ENCODE measurements at places on chromosomes 1 and 21.
A peak's percentile ranks its signal among the peaks of the same experiment; 100 is the strongest.

GRCh38 chr1:81231729-81232038 is 569.0 kb upstream of the ADGRL2 start:
- peak; percentile 88 for DNase-seq

DNA sequence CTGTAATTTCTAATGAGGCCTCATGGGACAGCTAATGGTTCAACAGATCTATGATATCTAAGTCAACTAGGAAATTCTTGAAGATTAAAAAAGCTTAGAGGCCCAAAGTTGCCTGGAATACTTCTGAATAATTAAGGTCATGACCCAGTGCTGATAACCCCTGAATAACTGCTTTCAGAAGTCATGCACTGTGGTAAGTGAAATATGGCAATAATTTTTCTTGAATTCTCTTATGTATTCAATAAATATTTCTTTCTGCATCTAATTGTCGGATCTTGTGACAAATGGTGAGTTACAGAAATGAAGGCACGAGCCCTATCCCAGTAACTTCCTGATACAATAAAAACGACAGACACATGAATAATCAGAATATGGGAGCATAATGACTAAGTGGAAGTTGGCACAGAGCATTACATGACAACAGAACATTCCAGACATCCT is 219.3 kb upstream of the GREM2 start:
- DNase-seq, result peak; percentile 64

DNA sequence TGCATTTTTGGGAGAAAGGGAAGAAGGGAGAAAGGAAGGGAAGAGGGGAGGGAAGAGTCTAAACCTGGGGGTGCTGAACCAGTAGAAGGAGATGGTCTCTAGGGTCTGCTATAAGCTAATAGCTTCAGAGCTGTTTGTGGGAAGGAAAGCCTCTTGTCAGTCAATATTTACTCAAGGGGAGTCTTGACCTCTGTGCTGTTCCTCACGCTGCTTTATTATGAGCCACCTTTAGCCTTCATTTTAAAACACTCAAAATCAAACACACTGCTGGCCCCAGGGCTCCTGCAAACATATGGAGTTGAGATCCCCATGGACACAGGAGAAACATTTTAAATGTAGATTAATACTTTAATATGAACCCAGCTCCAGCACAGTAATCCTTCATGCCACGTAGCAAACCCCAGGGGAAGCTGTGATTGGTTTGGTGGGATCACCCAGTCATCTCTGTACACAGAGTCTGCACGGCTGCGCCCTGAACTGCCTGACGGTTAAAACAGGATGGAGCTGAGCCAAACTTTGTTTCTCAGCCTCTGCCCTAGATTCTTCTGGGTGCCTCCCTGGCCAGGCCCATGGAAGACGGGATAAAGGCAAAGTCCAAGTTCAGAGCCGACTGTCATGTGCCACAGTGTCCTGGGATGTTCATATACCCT is 40.2 kb upstream of the VWA5B1 start:
- no peak for DNase-seq

DNA sequence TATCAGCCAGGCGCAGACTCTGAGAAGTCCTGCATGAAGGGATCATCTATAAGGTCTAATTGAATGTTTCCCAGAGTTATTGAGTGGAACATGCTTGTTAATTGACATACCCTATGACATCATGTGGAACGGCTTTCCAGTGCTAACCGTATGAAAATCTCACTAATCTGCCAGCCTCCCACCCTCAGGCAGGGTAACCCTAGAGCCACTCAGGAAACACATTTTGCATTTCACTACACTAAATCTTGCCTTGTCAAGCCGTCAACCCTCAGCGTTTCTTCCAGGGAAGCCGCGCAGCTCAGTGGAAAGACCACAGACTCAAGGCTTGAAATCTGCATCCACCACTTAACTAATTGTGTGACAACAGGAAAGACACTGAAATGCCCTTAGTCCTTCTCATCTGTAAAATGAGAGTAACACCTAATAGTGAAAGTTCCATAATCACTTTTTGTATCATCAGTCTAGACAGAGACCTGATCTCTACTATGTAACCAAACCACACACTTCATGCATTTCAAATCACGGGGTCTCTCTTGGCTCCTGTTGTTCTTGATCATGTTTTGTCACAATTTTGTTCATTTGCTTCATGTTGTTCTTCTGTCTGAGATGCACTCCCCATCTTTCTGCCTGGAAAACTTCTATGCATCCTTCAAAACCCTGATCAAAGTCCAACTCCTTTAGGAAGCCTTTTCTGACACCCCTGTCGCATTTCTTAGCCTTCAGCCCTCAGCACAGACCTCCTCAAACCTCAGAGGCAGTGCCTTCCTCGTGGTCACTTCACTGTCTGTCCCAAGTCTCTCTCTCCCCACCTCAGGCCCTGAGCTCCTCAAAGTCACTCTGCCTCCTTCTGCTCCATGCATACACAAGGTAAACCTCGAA is 246.5 kb downstream of the TOMM20 start:
- no peak for DNase-seq

GRCh38 chr1:176919386-176920378 is 244.8 kb downstream of the ASTN1 start:
- DNase-seq, result no peak

DNA sequence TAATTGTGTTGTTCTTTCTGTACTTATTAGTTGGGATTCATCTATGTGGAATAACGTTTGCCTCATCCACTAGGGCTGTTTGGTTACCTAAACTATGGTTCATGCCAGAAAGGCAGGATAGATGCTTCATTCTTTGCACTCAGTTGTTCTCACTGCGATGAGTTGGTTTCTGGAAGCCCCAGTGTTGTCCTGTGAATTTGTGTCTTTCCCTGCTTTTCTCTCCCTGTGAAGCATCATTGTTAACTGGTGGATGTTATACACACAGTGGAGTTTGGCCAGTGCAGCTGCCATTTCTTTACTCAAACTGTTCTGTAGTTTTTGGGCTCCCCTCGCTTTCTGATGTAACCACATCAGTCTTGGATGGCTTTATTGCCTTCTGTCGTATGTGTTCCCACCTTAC is 143.6 kb upstream of the COL6A1 start:
- DNase-seq, result no peak

GRCh38 chr1:169371404-169371803 is 3.4 kb downstream of the BLZF1 start:
- no peak for DNase-seq
